Stimulated activated CD4-positive, alpha-beta T cell treated with anti-CD3 and anti-CD28 coated beads, Interleukin-4, amount 100 ng/mL, for 24 hours (primary cell): ENCODE measurements at places on chromosomes 4 and X.
A peak's percentile ranks its signal among the peaks of the same experiment; 100 is the strongest.

- no peak for DNase-seq
Observed at GRCh38 chrX:29890004-29890403, 325.4 kb upstream of the MAGEB2 start.

DNA sequence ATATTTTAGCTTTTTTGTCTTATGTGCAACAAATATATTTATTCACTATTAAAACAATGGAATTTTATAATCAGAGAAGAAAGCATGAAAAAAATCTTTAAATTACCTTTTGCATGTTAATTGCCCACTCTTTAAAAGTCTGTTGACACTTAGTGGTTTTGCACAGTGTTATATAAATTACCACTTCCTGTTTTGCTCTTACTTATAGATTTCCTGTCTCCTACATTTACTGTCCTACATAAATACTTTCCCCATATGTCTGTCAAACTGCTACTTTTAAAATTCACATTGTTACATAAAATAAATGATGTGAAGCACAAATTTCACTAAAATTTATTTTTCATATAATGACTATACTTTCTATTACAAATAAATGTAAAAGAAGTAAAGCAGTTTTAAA lies 161.1 kb upstream of the NDST4 start:
- no peak for DNase-seq

DNA sequence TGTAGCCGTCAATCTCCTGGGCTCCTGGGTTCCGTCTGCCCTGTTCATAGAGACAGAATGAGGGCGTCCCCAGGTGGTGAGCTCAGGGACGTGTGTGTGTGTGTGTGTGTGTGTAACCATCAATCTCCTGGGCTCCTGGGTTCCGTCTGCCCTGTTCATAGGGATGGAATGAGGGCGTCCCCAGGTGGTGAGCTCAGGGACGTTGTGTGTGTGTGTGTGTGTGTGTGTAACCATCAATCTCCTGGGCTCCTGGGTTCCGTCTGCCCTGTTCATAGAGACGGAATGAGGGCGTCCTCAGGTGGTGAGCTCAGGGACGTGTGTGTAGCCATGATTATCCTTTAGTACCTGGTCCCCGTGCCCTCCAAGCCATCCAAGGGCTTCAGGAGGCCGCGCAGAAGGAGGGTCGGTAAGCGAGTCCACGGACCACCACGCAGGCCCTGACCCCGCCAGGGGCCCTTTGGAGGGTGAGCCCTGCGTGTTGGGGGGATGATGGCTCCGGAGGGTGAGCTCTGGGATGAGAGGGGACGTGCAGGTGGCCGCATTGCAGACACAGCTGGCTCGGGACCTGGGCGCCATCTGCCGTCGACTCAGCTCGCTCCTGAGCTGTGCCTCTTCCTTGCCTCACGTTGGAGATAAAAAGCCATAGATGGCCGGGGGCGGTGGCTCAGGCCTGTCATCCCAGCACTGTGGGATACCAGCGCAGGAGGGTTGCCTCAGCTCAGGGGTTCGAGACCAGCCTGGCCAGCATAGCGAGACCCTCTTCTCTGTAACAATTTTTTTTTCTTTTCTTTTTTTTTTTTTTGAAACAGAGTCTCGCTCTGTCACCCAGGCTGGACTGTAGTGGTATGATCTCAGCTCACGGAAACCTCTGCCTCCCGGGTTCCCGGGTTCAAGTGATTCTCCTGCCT lies 5.4 kb upstream of the GTPBP6 start:
- DNase-seq: peak; percentile 51

DNA sequence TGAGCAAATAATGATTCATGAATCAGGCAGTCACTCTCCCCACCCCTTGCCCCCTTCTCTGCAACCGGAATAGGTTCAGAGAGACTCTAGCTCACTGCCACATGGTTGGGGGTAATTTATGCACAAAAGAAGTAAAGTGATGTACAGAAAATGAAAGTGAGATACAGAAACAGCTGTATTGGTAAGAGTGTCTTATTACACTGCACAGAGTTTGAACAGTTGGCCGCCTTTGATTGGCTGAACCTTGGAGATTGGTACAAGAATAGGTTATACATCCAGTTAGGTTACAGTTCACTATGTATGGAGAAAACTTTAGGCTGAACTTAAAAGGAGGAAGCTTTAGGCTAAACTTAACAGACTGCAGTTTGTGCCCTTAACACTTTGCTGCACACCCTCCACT lies 34.6 kb upstream of the DIAPH2 start:
- no peak for DNase-seq

- DNase-seq: no peak
Observed at GRCh38 chr4:66372706-66373105, 702.4 kb upstream of the EPHA5 start.

DNA sequence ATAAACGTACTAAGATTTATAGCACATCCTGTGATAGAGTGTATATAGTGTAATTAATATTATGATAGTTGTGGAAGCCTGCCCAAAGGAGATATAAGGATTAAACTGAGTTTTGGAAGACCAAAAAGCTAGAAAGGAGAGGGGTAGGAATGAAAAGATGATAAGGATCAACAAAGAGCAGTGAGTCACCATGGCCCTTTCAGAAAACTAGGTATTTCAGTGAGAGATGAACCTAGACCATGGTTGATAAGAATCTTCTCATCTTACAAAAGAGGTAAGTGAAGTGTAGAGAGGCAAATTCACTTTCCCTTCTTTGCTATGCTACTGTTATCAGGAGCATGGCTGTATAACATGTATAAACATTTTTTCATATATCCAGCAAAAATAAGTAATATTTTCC lies 133.8 kb upstream of the PLAC1 start:
- no peak for DNase-seq

DNA sequence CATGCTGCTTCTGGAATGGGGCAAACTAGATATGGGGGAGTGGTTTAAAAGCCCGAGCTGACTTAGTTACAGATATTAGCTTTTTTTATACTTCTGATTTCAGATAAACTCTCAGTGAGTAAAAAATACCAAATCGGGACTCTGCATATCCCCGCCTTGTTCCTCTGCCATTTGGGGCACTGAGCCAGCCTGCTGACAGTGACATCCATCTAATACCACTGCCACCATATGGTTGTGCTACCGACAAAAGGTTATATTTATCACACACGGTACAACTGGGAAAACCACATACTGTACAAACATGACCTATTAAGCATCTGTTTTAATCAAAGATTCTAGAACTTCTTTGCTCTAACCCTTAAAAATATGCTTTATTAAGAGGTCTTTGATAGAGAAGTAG lies 78.7 kb downstream of the GALNT7 start:
- DNase-seq: no peak

DNA sequence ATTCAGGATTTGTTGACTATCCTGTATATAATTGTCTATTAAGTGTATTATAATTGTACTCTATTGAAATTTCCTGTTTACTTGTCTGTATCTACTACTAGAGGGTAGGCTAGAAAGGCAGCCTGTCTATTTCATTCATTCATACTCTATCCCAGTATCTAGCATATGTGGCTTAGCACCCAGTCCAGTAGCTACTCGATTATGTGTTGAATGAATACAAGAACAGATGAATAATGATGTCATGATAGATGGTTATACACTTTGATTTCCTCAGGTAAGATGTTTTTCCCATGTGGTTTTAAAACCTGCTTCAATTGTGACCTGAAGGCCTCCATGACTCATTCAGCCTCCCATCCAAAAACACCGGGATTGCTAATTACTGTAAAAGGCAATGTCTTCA lies 68.0 kb downstream of the IL21 start:
- DNase-seq: peak; percentile 30

GRCh38 chr4:4889781-4890180 lies 30.3 kb downstream of the MSX1 start:
- no peak for DNase-seq

DNA sequence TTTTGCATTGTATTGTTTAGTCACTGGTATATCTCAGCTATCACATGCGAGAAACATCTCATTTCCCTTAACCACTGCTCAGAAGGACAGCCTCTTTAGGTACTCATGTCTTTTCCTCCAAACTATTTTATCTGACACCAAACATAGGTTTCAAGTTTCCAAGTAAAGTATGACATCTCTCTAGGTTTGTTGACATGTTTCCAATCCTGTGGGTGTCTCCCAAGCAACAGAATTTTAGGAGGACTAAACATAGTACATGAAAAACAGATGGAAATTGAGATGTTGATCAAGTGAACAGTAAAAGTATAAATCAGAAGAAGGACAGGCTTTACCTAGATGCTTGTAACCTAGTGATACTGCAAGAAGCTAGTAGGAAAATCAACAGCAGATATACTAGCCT lies 371.4 kb downstream of the DTHD1 start:
- DNase-seq: no peak

GRCh38 chr4:101370663-101371210 lies 23.4 kb upstream of the PPP3CA start:
- no peak for DNase-seq

DNA sequence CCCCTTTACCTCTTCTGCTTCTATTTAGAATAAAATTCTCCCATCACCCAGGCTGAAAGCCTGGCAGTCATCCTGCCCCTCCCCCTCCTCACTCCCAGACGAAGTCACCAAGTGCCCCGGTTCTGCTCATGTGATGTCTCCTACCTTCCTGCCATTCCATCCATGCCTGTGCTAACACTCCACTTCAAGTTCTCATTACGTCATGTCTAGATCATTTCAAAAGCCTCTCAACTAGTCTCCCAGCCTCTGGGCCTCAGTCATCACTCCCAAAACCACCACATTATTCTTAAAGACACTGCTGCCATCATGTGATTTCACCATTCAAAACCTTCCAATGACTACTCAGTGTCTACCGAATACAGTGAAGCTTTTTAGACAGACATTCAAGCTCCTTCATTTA lies 17.2 kb upstream of the HOPX start:
- no peak for DNase-seq

DNA sequence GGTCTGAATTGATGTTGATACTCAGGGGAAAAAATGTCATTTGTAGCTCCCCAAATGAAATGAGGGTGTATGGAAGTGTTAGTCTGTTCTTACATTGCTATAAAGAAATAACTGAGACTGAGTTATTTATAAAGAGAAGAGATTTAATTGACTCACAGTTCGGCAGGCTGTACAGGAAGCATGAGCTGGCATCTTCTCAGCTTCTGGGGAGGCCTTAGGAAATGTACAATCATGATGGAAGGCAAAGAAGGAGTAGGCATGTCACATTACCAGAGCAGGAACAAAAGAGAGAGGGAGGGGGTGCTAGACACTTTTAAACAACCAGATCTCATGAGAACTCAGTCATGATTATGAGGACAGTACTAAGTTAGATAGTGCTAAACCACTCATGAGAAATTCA lies 1199.9 kb upstream of the DIAPH2 start:
- DNase-seq: no peak

- DNase-seq: no peak
Observed at GRCh38 chr4:22500128-22500611, 15.7 kb downstream of the ADGRA3 start.

DNA sequence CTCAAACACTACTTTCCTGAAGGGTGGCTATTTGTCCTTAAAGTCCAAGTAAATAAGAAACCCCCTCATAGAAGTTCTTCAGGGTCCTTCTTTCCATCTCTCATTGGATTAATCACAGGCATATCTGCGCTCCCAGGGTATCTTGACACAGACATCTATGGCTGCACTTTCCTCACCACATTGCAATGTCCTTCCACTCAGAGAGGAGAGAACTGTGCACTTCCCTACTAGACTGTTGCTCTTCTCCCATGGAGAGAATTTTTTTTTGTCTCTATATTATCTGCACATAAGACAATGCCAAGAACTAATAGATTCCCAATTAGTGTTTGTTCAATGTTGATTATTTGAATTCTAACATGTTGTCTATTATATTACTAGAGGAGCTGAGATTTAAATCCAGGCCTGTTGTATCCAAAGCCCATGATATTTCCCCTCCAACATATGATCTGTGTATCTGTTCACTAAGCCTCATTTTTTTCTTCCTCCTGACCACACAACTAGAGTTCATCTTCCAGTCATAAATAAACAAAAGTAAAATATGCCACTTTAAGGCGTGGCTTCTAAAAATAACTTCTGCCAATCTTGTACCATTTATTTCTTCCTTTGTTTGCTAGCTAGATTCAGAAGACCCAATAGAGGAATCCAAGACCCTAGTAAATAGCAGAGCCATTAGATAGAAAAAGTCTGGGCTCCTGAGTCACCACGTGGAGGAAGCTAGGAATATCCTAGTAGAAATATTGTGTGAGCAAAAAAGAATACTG lies 61.5 kb upstream of the FAM241A start:
- no peak for DNase-seq

DNA sequence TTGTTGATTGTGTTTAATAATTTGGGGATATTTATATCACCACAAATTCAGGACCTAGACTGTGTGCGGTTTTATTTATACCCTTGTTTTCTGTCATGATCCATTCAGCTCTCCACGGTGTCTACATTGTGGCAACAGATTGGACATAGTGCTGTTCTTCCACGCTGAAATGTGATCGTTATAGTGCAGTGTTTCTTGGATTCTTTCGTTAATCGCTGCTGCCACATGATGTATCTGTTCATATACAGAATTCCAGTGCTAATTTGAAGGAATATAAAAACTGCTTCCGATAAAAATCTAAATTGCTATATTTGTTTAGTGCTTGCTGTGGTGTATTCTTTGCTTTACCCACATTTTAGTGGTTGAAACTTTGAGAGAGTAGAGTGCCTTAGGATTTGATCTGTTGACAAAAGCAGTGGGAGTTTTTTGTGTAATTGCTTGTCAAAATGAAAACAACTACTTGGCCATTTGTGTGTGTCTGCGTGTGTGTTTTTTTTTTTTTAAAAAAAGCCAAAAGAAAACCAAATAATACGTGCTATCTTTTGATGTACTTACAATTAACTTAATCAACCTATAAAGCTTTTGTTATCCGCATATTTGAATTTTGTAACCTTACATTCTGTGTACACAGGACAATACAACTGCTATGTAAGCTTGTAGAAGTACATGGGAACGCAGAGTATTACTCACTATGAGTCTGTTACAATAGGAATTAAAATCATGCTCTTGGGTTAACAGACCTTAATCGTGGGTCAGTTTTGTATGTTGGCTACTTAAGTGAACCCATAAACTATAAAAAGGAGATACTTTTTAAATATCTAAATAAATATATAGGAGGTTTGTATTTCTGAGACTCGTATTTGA lies 353.3 kb downstream of the ARHGAP24 start:
- no peak for DNase-seq

- no peak for DNase-seq
Observed at GRCh38 chrX:18542131-18542530, 116.7 kb downstream of the CDKL5 start.

DNA sequence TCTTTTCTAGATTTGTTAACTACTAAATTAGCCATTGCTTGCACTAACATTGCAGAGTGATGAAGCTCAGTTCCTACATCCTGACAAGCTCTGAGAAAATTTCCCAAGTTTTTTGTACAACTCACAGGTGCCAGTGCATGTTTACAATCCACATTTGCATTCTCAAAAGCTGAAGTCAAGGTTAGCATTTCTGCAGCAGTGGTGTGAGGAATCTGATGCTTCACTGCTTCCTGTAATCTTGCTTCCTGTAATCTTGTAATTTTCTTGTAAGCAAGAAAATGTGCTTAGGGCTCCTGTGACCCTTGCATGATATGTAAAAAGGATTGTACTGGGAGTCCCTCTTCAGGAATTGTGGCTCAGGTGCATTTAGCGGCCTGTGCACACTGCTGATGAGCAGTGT lies 207.4 kb upstream of the CXCL13 start:
- no peak for DNase-seq

- peak; percentile 5 for DNase-seq
Observed at GRCh38 chr4:168877511-168878491, 132.3 kb downstream of the CBR4 start.
